ENCODE measurements at places on chromosomes 2 and 18.

GRCh38 chr2:64367444-64368232 lies 86.3 kb upstream of the LGALSL start:
- no peak for DNase-seq

DNA sequence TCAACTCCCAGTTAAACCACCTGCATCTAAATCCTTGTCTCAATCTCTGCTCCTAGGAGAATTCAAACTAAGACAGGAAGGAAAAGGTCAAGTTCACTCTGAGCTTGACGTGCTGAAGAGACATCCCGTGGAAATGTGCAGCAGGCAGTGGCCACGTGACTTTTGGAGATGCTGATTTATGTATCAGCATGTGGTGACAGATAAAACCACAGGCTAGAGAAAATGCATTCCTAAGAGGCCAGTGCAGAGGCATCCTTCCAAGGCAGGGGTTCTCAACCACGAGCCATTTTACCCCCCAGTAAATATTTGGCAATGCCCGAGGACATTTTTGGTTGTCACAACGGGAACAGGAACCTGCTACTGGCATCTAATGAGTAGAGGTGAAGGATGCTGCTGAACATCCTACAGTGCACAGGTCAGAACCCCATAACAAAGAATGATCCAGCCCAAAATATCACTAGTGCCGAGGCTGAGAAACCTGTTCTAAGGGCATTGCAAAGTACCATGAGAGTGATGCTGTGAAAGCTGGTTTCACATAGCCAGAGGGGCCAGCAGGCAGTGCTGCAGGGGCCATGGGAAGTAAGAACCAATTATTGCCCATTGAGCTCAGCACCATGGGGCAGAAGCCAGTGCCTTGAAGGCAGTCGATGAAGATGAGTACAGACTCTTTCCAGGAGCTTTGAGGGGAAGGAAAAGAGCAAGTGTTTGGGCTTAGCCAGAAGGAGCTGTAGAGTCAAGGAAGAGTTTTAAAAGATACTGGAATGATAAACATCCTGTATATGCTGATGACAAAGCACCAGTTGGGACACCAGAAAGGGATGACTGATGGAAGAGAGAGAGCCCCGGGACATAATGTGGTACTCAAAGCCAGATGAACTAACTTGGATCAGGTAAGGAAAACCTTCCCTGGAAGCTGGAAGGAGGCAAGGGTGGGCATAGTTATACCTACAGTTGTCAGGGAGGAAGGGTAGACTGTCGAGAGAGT lies 174.6 kb downstream of the HAUS1 start:
- no peak for DNase-seq

GRCh38 chr2:71715951-71716696 lies 262.8 kb downstream of the DYSF start:
- no peak for DNase-seq

GRCh38 chr2:88342749-88343148 lies 109.7 kb downstream of the FOXI3 start:
- no peak for DNase-seq
